Urinary bladder (tissue), 4 donors: ENCODE measurements at places on chromosomes 12 and 14. TPM values are rescaled to one million over a fixed set of nuclear protein-coding genes. Genes with fewer than 3 reads are reported as not detected.

- DNase-seq: no peak
These were observed 67.9 kb upstream of the BEGAIN start for GRCh38 chr14:100654814-100655740.

Gene IFI27L1
- 7.2 TPM for total RNA-seq

- DNase-seq: no peak
These were observed 394.0 kb upstream of the SYT1 start for GRCh38 chr12:78470354-78471195.

Gene SELPLG
- 3.6 TPM for total RNA-seq

DNA sequence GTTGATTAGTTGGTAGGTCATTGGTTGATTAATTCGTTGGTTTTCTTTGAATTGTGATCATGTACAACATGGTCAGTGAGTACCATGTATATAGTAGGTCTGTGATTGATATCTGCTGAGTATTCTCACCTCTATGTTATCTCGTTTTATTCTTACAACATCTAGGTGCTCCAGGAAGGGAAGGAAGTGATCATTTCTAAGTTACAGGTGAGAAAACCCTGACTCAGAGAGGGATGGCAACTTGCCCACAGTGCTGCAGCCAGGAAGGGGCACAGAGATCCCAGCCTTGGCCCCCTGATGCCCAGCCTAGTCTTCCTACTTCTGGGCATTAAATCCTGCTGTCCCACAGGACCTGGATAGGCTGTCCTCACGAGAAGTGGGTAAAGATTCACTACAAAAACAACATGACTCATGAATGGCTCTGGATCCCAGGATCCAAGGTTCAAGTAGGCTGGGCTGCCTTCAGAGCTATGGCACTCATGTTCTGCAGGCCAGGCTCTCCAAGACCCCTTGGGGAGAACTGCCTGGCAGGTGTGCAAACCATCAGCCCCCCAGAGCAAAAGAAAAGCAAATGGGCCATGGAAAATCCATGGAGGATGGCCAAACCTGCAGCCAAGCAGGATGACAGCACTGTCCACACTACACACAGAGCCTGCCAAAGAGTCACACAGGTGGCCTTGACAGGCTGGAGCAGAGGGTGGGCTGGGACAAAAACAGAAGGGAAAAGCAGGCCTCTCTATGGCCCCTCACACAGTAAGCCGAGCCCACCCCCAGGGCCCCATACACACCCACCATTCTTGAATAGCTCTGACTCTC, 146.2 kb downstream of the BCL11B start:
- DNase-seq: no peak

Gene WIF1
- 2.9 TPM for total RNA-seq

GRCh38 chr12:47824635-47825034, 4.9 kb upstream of the HDAC7 start:
- DNase-seq: no peak

DNA sequence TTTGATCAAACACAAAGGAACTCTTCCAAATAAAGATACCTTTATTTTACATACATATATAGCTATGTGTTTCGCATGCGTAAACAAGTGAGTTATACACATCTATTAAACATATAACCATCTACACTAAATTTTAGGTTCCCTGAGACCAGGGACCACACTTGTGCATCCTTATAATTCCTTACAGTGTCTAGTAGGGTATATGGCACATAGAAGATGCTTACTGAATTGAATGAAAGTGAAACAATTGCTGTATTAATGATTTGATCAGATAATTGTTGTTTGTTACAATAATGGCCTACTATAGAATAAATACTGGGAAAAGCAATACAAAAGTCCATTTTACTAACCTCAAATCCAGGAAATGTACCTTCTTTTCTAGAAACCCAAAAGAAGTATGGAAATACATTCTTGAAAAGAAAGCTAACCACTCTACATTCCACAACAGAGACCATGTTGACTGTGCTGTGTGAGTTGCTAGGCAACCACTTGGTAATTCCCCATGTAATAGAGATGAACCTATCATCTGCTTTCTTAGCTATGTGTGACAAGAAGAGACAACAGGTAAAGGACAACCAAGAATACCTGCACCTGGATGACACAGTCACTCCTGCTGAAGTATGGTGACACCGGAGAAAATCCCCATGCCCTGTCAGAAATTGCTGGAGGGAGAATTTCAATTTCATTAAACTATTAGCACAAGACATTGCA, 11.9 kb upstream of the CIPC start:
- no peak for DNase-seq

DNA sequence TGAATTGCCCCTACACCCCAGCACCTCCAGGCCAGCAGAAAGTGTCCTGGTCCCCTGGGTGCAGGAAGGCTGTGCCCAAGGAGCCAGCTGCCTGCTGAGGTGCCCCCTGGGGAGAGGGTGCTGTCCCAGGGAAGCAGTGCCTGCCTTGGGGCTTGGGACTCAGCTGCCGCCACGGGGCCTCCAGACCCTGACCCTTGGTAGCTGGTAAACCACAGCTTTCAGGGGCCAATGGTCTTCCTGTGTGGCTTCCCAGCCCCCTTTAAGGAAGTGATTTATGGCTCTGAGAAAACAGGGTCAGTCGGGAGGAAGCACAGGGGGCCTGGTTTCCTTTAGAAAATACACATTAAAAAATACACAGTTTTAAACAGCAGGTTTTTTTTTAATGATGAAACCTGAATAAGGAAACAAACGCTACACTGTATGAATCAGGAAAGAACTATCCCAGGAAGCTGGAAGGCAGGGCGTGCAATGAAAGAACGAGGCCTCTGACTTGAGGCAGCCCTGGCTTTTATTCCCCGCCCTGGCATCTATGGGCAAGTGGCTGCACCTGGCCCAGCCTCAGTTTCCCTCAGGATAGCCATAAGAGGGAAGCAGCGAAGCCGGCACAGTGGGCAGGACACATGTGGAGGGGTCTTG, 40.6 kb upstream of the EML1 start:
- no peak for DNase-seq

DNA sequence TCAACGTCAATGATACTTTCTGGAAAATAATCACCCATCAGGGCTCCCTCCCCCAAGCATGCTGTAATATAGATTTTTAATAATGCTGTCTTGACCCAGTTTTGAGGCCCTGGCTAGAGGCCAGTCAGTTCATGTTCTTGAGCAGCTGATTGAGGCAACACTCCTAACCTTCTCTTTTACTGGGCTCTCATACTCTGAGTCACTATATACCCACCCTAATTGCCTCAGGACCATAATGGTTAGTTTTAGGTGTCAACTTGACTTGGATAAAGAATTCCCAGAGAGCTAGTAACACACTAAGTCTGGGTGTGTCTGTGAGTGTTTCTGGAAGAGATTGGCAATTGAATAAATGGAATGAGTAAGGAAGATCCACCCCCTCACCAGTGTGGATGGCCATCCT, 527.0 kb upstream of the ATP2B1 start:
- no peak for DNase-seq

DNA sequence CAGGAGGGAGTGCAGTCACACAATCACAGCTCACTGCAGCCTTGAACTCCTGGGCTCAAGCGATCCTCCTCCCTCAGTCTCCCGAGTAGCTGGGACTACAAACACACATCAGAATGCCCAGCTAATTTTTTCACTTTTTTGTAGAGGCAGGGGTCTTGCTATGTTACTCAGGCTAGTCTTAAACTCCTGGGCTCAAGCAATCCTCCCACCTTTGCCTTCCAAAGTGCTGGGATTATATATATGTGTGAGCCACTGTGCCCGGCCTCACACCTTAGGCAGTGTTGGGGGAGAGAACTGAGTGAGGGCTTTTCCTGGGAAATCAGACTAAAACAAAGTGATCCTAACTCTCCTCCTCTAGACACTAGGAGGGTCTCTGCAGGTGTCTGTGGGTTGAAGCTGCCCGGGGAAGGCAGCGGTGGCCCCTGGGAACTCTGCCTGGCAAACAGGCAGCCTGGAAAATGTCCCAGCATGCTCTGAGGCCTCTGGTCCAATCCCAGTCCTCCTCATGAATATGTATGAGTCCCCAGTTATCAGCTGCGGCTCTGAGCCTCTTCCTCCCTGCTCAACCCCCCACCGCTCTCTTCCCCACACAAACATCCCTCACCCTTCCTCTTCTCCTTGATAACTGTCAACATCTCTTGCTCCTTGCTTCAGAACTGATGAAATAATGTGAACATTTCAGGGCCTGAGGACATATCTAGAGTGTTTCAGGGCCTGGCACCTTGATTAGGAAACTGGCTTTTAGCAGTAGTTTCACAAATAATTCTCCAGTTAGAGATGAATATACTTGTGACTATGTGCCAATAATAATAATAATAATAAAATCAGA, 7.9 kb upstream of the NAA25 start:
- no peak for DNase-seq

DNA sequence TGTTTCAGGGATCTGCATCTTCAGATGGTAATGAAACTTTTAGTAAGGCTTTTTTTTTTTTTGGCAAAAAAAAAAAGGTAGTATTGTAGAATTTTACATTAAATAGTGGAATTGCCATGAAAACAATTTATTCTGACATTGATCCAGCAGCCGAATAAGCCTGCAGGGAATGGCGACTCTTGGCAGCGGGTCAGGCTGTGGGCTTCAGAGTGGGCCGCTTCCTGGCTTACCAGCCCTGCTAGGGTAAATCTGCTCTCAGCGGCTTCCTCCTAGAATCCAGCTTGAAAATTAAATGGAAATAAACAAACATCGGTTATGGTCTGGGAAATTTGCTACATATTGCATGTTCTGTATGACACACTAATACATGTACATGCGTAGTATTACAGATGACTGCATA, 34.8 kb downstream of the SFSWAP start:
- no peak for DNase-seq

Gene PLEKHG7
- 0.37 TPM for total RNA-seq

DNA sequence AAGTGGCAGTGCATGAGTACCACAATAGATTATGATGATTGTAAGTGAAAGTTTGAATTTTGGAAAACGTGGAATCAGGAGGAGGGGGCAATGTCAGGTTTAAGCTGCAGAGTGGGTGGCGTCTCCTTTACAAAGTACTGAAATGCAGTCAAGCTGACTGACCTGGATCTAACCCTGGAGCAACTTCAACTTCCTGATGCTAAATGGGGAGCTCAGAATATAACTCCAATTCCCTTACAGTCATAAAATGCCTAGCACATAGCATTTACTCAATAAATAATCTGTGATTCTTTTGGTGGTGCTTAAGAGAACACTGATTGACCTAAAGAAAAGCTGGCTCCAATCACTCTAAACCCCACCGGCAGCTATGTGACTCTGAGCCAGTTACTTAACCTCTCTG, 38.5 kb downstream of the CCDC60 start:
- DNase-seq: no peak

Gene SPX
- total RNA-seq: 0.95 TPM

DNA sequence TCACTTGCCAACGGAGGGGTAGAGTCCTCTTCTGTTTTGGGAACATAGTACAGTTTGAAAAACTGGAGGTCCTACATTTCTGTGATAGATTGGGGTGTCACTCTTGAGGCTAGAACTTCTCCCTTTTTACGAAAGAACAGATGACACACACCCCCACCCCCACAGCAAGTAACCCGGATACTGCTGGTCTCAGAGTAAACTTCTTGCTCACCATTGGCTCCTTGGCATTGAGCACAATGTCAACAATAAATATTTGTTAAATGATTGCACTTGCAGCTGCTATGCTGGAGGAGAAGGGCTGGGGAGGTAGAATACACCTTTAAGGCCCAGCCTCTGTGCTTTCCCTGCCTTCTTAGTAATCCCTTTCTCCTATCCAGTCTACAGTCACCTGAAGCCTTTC, 149.8 kb downstream of the TGFB3 start:
- DNase-seq: no peak

DNA sequence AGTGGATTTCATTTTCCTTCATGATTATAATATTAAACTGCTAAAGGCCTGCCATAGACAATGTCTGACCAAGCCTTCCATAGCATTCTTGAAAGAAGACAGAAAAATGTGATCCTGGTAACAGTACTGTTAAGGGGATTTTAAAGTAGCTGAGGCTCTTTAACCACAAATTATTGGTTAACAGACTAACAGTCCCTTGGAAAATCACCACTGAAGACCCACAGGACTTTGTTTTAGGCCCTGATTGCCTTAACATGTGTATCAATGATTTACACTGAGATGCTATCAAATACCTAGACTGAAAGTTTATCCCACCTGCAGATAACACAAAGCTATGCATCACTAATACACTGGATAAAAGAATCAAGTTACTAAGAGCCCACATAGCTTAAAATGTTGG, 6.0 kb downstream of the KRT79 start:
- no peak for DNase-seq

DNA sequence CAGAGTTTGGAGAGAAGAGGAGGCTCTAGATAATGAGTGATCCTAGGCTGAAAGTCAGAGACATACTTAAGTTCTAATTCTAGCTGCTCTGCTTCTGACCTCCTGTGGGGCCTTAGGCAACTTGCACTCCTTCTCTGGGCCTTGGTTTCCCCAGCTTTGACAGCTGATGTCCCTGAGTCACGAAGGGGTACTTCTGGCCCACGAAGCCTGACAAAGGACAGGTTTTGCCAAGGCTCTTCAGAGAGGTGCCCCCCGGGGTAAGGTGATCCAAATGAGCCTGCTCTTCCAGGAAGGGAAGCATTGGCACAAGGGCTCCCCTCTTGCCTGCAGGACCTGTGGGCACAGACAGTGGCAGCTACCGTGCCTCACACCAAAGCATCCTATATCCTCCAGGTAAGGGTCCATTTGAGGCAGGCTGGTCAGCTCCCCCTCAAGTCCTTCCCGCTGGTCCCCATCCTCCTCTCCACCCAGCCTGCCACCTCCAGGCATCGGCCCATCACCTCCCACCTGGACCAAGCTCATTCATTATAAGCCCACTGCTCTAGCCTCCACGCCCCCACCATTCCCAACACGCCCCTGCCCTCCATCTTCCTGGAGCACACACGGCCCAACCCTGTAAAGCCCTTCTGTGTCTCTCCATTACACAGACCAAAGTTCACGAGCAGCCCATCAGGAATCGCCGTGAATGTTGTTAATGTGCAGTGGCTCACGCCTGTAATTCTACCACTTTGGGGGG, 1.9 kb upstream of the PPP1R13B start:
- DNase-seq: no peak

DNA sequence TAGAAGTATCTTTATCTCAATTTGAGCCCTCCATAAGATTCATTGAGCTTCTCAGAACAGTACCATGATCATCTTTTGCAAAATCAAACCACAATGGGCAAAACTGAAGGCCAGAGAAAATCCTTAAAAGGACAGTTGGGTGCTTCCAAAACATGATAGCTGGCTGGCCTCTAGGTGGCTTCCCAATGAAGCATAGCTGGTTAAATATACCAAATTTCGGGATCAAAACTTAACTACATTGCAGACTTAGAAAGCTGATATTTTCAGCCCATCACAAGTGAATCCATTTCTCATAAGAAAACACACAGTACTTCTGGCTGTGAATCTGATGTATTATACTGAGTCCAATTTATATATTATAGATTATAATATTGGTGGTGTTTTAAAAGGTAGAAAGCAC, 15.3 kb upstream of the PIK3C2G start:
- DNase-seq: no peak
